Spleen (tissue), 13 donors: ENCODE measurements at places on chromosomes 5 and 9. TPM values are rescaled to one million over a fixed set of nuclear protein-coding genes. Genes with fewer than 3 reads are reported as not detected.

DNA sequence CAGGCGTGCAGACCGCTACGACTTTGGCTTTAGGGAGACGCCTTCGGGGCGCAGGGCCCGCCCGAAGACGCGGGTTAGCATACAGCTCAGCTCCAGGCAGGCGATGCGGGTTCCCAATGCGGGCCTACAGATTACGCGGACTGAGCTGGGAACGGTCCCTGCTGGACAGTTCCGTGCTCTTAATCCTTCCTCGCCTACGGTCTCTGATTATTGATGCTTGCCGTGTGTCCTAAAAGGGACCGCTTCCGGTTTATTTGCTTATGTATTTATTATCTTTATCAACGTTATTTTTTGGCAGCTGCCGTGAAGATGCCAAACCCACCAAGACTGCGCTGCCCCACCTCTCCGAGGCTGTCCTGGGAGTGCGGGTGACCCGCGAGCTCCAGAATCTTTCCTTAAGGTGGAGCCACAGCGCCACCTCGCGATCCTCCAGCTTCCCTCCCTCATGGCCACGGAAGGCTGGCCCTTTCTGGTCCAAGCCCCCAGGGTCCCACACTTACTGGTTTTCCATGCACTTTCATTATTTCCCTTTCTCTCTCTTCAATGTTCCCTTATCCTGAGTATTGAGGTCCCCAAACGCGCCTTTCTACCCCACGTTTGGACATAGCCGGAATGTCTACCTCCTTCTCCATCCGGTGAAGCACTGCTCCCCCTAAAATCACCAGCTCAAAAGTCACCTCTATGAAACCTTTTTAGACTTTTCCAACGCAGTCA lies 7.0 kb upstream of the EBF1 start:
- peak overlapping the region; percentile 7 for H3K27ac ChIP-seq
- peak overlapping the region; percentile 35 for H3K4me3 ChIP-seq
- H3K4me1 ChIP-seq, result peaks cover 31% of the 10 kb centered on the region

The KIF24 gene
- 1.8 TPM for total RNA-seq

DNA sequence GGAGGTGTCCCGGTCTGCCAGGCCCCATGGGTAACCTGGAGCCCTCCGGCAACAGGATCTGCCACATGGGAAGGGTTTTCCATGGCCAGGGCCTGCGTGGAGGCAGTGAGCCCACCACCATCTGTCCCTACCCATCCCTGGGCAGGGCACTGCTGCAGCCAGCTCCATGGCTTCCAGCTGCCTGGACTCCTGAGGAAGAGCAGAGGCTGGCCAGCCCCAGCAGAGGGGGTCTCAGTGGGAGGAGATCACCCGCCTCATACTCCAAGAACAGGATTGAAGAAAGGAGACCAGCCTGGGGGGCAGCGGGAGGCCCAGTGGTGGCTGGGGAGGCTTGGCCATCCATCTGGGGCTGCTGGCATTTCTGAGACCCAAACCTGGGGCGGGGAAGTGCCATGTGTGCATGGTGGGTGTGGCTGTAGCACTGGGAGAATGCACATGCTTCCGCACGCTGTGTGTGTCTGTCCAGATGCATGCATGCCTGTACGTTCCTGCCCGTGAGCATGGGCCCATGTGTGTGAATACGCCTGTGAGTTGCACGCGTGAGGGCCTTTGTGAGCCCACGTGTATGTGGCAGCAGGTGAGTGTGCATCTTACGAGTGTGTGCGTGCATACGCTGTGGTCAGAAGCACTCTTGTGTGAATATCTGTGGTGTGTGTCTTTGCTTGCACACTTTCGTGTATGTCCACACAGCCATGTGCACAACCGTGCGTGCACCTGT lies 78.5 kb downstream of the LMX1B start:
- H3K4me3 ChIP-seq, result no peak overlapping the region
- no peaks in the 10 kb centered on the region for H3K4me1 ChIP-seq
- peak; percentile 71 for DNase-seq
- H3K36me3 ChIP-seq, result no peaks in the 10 kb centered on the region

DNA sequence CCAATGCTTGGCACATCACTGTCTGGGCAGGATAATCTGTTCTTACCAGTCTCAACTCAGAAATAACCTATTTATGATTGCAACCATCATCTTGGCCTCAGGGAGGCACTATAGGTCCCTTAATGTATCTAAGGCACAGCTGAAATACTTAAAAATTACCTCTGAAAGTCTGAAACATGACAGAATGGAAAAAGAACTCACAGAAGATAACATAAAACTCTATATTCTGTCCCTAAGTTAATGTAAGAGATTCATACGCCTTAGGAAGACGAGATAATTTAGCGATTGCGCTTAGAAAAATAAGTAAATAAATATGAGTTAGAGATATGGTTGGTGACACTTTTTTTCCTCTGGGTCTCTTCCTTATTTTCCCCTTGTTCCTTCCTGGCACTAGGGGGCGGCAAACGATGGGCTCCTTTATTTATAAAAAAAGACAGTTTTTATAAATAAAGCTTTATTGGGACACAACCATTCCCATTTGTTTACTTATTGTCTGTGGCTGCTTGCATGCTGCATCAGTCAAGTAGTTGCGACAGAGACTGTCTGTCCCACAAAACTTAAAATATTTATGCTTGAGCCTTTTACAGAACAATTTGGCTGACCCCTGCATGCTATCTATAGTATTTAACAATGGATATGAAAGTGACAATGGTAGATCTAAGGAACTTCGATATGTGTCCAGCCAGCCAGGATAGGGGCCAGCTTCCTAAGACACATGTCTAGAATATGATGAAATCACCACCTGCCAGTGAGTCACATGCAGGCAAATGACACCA lies 79.6 kb downstream of the PDE4D start:
- H3K36me3 ChIP-seq, result no peaks in the 10 kb centered on the region
- no peaks in the 10 kb centered on the region for H3K27me3 ChIP-seq
- DNase-seq, result no peak
- H3K27ac ChIP-seq, result no peak overlapping the region
- H3K4me3 ChIP-seq, result no peak overlapping the region

DNA sequence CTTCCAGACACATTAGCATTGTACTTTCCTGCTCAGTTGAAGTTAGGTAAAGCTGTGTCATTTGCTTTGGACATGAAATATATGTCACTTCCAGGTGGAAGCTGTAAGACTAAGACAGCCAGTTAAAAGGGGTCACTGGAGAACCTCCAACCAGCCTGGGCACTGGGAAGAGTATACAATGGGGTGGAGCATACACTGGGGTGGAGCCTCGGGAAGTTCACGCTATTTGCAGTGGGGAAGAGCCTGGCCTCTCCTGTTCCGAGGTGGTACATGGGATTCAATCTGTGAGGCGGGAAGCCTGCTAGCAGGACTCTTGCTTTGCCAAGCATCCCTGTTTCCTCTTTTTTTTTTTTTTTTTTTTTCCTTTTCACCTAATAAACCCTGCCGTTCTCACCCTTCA lies 145.3 kb downstream of the TTC39B start:
- no peak overlapping the region for H3K4me3 ChIP-seq
- H3K4me1 ChIP-seq, result no peaks in the 10 kb centered on the region
- no peaks in the 10 kb centered on the region for H3K36me3 ChIP-seq
- no peaks in the 10 kb centered on the region for H3K27me3 ChIP-seq
- no peak overlapping the region for H3K27ac ChIP-seq
- DNase-seq, result no peak
